Activated CD8-positive, alpha-beta memory T cell treated with anti-CD3 and anti-CD28 coated beads, Interleukin-2, amount 10 ng/mL, durations not matched to agents 7 days and 5 days (primary cell): ENCODE measurements at places on chromosomes 1 and 21. TPM values are rescaled to one million over a fixed set of nuclear protein-coding genes. Genes with fewer than 3 reads are reported as not detected.

- no peak for DNase-seq
- H3K4me1 ChIP-seq, result peaks cover 3% of the 10 kb centered on the region
- peaks cover 3% of the 10 kb centered on the region for H3K36me3 ChIP-seq
- peaks cover 20% of the 10 kb centered on the region for H3K27me3 ChIP-seq
- H3K4me3 ChIP-seq, result no peak overlapping the region
These were observed 5.2 kb downstream of the FAAH start for GRCh38 chr1:46399307-46399706.

DNA sequence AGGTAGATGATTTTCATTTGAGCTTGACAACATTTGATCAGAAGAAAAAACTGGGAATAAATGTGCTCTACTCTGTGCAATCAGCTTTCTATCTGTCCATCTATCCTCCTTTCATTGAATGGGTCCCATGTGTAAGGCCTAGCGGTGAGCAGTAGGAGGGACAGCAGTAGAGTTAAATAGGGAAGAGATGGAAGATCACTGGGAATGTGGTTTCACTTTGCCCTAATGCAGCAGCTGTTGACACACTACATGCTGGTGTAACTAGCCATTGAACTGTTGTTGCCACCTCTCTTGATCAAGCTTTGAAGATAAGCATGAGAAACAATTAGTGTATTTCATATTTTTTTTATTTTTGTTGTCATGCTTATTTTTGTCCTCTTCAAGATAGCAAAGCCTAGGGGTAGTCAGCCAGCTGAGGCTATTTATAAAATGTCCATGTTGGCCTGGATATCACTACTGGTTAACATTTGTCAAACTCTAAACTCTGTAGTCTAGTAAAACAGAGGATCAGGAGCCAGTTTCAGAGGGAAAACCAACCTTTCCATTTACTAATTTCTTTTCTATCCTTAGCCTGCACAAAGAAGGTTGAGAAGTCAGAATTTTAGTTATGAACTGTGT, 41.9 kb downstream of the CACNA1E start:
- H3K4me3 ChIP-seq, result no peak overlapping the region
- H3K27me3 ChIP-seq, result peaks cover 9% of the 10 kb centered on the region
- H3K36me3 ChIP-seq, result no peaks in the 10 kb centered on the region
- H3K27ac ChIP-seq, result no peak overlapping the region
- H3K4me1 ChIP-seq, result peaks cover 14% of the 10 kb centered on the region

DNA sequence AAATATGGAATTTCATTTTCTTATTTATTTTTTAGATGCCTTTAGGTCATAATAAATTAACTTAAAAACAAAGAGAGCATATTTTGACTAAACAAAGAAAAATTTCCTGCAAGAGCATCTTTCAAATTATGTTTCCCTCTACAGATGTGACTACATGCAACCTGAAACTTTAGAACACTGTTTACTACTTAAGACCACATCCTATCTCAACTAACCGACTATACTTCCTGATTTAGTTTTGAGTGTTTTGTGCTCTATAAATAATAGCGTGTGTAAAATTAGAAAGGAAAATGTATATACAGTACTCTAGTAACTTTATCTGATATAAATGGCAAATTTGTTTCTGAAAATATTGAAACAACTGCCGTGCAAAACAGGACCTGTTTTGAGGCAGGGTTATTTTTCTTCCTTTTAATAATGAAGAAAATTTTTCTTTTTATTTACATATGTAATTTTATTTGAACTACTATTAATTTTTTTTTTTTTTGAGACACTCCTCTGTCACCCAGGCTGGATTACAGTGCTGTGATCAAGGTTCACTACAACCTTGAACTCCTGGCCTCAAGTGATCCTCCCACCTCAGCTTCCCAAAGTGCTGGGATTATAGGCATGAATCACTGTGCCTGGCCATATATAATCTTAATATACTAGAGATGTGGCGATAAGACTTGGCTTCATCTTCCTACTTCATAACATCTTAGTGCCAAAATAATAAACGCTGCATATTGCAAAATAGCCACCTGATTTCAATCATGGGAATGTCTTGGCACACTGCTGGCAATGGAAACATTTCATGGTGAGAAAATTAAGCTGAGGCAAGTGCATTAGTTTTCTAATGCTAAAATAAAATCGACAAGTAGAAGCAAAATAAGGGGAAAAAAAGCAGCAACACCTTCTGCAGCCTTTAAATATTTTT, 12.3 kb downstream of the ZRANB2 start:
- peak overlapping the region; percentile 75 for H3K27ac ChIP-seq
- peaks cover 28% of the 10 kb centered on the region for H3K4me1 ChIP-seq
- H3K27me3 ChIP-seq, result no peaks in the 10 kb centered on the region
- DNase-seq, result no peak
- H3K4me3 ChIP-seq, result peak overlapping the region; percentile 18

GRCh38 chr1:46087891-46088290, 44.5 kb downstream of the PIK3R3 start:
- H3K4me3 ChIP-seq, result no peak overlapping the region
- no peaks in the 10 kb centered on the region for H3K36me3 ChIP-seq
- H3K27ac ChIP-seq, result no peak overlapping the region
- DNase-seq, result no peak

- H3K27me3 ChIP-seq, result no peaks in the 10 kb centered on the region
- no peak overlapping the region for H3K27ac ChIP-seq
- H3K4me1 ChIP-seq, result no peaks in the 10 kb centered on the region
These were observed 115.3 kb upstream of the FMN2 start for GRCh38 chr1:239976130-239976968.

GRCh38 chr21:35204850-35205541, 155.9 kb upstream of the RUNX1 start:
- H3K4me1 ChIP-seq, result peaks cover 8% of the 10 kb centered on the region
- H3K27ac ChIP-seq, result no peak overlapping the region
- H3K36me3 ChIP-seq, result no peaks in the 10 kb centered on the region
- no peak for DNase-seq

DNA sequence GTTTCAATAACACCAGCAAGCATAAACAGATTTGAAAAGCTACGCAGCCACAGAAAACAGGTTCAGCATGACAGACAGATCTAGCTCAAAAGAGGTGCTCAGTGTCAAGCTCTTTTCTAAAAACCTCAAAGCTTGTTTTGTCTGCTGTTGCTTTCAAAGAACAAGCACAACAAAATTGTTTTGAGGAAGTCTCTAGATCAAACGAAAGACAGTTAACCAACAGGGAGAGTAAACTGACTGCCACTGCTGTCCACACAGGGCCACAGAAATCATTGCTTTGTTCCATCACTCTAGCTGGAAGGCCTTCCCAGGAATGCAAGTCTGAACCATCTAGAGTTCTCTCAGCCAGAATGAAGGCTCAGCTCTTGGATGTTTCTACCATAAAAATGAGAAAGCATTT, 12.8 kb downstream of the APP start:
- H3K36me3 ChIP-seq, result no peaks in the 10 kb centered on the region
- no peak overlapping the region for H3K27ac ChIP-seq
- H3K4me1 ChIP-seq, result no peaks in the 10 kb centered on the region

DNA sequence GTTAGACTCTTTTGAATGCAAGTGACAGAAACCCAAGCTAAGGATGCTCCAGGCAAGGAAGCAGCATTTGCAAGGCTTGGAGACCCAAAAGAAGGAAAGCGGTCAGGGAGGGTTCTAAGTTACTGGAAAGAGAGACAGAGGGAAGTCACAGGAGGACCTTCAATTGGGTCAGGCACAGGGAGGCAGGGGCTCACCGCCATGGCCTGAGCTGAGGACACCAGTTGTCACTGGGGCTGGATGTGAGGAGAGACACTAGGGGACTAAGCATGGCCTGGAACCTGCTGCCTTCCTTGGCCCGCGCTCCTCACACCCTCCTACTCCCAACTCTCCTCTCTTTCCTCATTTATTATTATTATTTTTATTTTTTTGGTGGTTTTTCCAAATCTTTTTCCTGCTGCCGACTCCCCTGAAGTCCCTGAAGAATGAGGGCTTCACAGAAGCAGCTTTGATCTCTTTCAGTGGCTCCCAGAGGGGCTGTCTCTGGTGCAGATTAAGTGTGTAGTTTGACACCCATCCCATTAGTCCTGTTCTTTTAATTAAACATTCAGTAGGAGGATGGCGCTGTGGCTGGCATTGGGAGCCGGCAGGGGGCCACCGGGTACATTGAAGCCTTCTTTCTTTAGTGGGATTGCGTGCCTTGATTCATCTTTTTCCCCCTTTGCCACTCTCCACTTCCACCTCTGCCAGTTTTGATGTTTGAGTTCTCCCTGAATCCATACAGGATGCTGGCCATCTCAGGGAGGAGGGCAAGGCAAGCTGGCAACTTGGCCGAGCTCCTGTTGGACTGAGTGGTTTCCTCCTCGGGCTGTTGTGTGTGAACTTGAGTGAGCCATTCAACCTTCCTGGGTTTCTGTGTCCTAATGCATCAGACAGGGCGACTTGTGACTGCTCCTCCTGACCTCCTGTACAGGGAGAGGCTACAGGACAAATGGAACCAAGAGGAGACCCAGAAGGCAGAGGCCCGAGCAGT, 59.3 kb downstream of the MDM4 start:
- no peak overlapping the region for H3K4me3 ChIP-seq
- H3K4me1 ChIP-seq, result peaks cover 23% of the 10 kb centered on the region
- DNase-seq, result no peak
- H3K27ac ChIP-seq, result no peak overlapping the region
- no peaks in the 10 kb centered on the region for H3K36me3 ChIP-seq
- no peaks in the 10 kb centered on the region for H3K27me3 ChIP-seq

- no peak overlapping the region for H3K27ac ChIP-seq
- no peak overlapping the region for H3K4me3 ChIP-seq
- no peaks in the 10 kb centered on the region for H3K36me3 ChIP-seq
These were observed 20.6 kb downstream of the COL6A2 start for GRCh38 chr21:46118316-46119143.

DNA sequence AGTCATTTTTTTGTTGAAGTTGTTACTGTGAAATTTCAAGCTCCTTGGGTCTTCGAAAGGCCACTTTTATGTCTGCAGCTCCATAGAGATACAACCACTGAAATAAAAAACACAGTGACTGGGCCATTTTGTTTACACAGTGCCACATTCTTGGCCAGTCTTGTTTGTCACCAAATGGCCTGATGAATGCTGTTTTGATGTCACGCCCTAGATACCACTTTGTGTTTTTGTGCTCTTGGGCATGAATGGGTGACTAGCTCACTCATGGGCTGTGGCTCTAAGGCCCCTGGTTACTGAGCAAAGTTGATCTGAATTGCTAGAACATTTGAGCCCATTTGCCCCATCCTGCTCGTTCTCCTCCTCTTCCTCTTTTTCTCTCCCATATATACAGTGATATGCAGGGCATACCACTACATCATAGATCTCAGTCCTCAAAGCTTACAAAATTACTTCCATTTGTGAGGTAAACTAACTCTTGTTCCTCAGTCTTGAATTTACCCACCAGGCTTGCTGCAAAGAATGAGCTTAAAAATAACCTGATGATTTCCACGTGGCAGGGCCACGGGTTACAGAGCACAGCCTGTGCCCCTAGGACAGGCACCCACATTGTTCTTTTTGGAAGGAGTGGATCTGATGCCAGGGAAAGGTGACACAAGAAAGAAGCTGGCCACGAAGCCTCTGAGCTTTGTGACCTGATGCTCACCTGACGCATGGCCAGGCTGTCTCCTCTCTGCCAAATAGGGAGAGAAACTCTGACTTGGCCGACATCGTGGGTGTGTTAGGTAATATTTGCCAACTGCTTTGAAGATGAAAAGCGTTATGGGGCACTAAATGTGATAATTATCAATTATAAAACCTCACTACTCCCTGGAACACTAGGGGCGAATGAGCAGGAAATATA, 92.4 kb downstream of the RUNX1 start:
- no peaks in the 10 kb centered on the region for H3K27me3 ChIP-seq
- peak overlapping the region; percentile 12 for H3K27ac ChIP-seq
- H3K4me3 ChIP-seq, result no peak overlapping the region
- no peak for DNase-seq

GRCh38 chr1:168135116-168135920, 1.4 kb downstream of the GPR161 start:
- H3K4me3 ChIP-seq, result peak overlapping the region; percentile 64
- no peak overlapping the region for H3K27ac ChIP-seq
- peaks cover 3% of the 10 kb centered on the region for H3K36me3 ChIP-seq
- peaks cover 55% of the 10 kb centered on the region for H3K27me3 ChIP-seq
- peaks cover 12% of the 10 kb centered on the region for H3K4me1 ChIP-seq

DNA sequence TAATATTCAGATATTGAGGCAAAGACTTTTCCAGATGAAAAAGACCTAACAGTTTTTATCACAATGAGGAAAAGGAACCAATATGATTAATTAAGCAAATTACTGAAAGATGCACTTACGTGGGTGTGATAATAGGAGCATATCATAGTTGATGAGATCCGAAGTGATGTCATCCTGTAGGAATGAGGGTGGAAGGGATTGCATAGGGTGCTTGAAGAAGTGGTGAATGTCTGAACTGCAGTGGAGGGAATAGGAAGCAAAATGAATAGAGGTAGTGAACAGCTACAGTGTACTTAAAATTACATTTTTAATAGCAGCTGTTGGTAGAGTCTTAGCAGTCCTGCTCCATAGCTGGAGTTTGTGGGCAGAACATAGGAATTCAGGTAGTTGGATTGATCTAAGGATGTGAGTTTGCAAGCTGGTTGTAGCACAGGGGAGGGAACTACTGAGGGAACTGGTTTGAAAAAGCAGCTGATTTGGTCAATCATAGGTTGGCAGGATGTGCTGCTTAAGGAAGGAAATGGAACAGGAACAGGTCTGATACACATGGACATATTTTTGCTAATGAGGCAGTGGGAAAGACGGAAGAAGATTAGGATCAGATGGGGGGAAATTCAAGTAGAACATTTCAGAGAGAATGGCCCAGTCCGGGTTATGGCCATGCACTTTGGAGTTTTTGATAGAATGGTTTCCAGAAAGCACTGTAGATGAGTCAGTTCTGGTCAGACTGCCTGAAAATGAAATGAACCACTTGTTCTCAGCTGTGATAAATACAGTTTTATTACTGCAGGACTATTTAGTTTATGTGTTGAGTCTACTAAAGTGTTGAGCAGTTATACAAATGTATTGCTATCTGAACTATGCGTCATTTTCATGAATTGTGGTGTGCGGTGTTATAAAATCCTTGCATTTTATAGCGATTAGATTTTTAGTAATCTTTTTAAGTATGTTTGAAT, 155.8 kb downstream of the RYR2 start:
- peaks cover 2% of the 10 kb centered on the region for H3K4me1 ChIP-seq
- H3K36me3 ChIP-seq, result no peaks in the 10 kb centered on the region
- no peak overlapping the region for H3K4me3 ChIP-seq
- H3K27ac ChIP-seq, result no peak overlapping the region
- no peak for DNase-seq

DNA sequence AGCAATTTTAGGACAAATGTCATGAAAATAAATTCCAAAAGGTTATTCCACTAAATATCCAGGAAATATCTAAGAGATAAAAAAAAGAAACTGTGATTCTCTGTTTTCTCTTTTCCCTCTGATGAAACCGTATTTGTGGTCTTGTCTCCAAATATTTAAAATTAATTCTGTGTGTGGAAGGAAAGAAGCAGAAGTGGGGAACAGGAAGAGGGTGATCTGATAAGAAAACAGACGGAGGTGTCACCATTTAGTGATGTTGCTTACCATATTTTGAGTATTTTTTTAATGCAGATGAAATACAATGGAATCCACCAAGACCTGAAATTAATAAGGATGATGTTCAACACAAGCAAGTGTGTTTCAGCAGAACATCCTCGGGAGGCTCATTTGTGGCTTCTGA, 29.6 kb downstream of the CLCA1 start:
- H3K27ac ChIP-seq, result no peak overlapping the region
- H3K27me3 ChIP-seq, result peaks cover 29% of the 10 kb centered on the region
- H3K4me3 ChIP-seq, result no peak overlapping the region
- no peak for DNase-seq
- H3K4me1 ChIP-seq, result peaks cover 16% of the 10 kb centered on the region
- no peaks in the 10 kb centered on the region for H3K36me3 ChIP-seq

TIE1 gene
- 0.55 TPM for total RNA-seq

MYOG gene
- not detected for total RNA-seq

OXCT2 gene
- 1.0 TPM for total RNA-seq

ZNF593OS gene
- total RNA-seq, result not detected

DDAH1 gene
- total RNA-seq, result not detected

F13B gene
- total RNA-seq, result not detected

PRAMEF2 gene
- not detected for total RNA-seq

KRTAP19-1 gene
- total RNA-seq, result not detected
